ENCODE measurements at places on chromosomes 6 and 20. TPM values are rescaled to one million over a fixed set of nuclear protein-coding genes. Genes with fewer than 3 reads are reported as not detected.

DNA sequence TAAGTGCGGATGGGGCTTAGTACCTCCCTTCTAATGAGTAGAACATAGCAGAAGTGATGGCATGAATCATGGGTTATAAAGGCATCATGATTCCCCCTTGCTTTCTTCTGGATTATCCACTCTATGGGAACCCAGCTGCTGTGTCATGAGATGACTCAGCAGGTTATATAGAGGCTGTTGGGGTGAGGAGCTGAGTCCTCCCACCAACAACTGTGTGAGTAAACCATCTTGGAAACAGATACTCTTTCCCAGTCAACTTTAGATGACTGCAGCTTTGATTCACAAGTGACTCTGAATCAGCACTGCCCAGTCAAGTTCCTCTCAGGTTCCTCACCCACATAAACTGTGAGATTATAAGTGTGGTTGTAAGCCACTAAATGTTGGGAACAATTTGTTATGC, 46.3 kb downstream of the FAM83B start:
- DNase-seq: peak; percentile 9

DNA sequence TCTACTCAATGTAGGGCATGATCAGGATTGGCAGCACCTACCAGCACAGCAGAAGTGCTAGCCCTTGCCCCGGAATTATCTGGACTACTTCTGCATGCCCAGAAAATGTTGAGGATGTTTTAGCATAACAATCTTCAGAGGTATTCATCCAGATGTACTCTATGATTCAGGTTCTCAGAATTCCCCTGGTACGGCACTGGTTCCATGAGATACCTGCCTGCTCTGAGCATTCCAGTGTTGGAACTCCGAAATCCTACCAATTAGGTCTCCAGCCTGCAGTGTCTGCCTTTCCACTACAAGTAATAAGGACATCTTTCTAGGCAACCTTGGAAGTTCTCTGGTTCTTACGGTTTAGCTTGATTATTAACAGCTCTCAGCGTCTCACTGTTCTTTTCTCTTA, 554.5 kb downstream of the HACE1 start:
- no peak for DNase-seq

Gene CPNE1
- 64.5 TPM for total RNA-seq

Gene FERMT1
- total RNA-seq: 5.7 TPM

GRCh38 chr6:14863902-14864850, 381.7 kb upstream of the JARID2 start:
- DNase-seq: no peak

Gene C6orf15
- not detected for total RNA-seq

Measured in Daoy (cell line).